Upper lobe of left lung (tissue), 6 donors: ENCODE measurements at places on chromosomes 6 and 20. TPM values are rescaled to one million over a fixed set of nuclear protein-coding genes. Genes with fewer than 3 reads are reported as not detected.

NEDD9 gene
- total RNA-seq: 132 TPM

DNA sequence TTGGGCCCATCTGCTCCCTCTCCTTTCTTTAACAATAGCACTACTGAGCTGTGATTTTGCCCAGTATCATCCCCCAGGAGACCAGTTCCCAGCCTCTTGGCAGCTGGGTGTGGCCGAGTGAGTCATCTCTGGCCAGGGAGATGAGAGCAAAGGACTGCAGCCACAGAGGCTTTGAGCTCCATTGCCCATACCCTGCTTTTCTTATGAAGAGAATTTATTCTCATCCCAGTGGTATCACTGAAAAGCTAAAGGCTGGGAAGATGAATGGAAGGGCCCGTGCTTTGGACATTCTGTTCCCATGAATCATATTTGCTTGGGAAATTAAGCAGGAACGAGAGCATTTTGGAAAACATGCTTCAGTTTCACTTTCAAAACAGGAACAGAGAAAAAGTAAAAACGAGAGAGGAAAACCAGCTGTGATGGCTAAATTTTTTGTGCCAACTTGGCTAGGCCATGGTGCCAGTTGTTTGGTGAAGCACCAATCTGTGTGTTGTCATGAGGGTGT lies 14.9 kb downstream of the CST3 start:
- DNase-seq: peak; percentile 62

DNA sequence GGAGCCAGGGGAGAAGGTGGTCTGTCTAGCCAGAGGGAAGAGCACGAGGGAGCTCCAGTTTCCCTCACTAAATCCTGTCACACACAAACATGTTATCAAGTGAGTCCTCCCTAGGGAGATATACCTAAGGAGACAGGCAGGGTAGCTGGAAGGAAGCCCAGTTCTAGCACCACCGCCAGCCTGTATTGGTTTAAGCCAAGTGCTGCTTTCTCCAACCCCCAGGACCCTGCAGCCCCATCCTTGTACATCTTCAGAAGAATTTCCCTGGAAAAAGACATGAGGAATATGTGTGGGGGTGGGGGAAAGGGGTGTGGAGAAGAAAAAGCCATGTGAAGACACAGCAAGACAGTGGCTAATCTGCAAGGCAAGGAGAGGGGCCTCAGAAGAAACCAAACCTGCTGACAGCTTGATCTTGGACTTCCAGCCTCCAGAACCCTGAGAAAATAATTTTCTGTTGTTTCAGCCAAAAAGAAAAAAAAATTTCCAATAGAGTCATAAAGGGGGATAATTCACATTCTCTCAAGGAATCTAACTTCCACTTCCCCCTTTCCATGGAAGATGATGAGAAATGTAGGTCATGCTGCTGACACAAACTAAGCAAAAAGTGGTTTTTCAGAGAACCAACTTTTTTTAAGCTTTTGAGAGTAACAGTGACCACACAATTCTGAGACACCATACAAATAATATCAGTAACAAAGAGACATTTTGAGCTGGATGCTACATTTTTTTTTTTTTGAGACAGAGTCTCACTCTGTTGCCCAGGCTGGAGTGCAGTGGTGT lies 103.2 kb upstream of the PRDM1 start:
- DNase-seq: no peak

- DNase-seq: no peak
Measured at GRCh38 chr20:41111578-41111951, 25.8 kb upstream of the PLCG1 start.

HLA-DQA1 gene
- total RNA-seq: 122 TPM

GRCh38 chr20:23018432-23018831 lies 16.7 kb upstream of the SSTR4 start:
- DNase-seq: no peak

DNA sequence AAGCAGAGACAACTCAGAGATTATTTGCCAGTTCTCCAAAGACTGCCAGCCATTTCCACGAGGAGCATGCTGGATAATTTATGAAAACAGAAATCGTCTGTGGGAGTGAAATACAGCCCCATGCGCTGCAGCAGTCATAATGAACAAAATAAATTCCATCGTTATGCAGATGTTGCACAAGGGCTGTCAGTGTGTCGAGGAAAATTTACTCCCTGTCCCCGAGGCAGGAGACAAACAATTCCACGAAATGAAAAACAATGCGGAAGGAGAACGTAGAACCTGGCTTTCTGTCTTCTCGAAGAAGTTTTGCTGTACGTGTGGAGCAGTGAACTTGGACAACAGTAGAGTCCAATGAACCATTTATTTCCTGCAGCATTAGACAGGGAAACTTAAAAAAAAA lies 399.4 kb downstream of the CD83 start:
- DNase-seq: no peak

MCM3 gene
- total RNA-seq: 31.2 TPM

DNA sequence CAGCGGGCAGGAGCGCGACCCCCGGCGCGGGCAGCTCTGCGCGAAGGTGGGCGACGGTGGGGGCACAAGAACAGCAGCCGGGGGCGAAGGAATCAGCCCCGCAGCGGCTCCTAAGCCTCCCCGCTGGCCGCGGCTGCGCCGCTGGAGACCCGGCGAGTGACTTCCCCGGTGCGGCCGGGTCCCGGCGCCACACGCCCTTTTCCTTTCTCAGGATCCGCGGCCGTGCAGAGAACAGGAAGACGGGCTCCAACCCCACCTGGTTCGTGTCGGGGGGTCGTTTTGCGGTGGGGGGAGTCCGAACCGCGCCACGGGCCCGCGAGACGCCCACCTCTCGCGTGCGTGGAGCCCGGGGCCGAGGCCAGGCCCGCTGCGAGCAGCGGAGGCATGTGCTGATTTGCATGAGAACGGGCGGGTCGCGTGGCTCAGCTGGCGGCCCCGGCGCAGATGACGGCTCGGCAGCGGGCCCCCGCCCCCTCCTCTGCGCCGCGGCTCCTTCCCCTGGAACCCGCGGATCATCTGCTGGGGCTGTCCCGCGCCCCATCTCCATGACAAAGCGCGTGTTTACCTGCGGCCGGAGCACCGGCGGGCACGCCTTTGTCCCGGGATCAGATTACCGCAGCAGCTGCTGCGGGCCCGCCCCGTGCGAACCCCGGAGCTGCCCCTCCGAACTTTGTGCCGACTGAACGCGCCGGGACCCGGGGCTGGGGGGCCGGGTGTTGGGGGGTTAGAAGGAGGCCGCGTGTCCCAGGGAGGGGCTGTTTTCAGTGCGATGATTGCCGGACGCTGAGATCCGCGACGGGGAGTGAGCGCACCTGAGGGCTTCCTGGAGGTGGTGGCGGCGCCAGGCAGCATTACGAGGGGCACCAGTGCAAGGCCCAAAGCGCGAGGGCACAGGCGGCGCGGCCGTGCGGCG lies 4.9 kb upstream of the DLL1 start:
- DNase-seq: peak; percentile 90

GRCh38 chr6:122495612-122496011 lies 24.0 kb upstream of the SERINC1 start:
- no peak for DNase-seq

DNA sequence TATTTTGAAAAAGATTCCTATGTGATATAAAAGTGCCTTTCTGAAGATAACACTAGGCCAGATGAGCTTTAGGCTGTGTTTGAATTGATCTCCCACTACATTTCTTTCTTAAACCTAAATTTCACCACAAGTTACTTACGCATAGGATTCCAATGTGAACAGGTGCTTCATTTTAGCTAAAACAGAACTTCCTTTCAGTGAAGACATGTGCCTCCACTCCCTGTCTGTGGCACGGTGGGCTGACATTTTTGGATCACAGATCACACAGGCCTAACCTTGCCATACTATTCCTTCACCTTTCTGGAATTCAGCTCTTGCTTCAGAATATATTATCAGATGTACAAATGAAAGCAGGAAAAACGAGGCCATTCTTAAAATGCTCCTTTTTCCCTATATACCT lies 231.8 kb downstream of the SAMD5 start:
- DNase-seq: no peak

GRCh38 chr6:56706981-56707726 lies 64.5 kb upstream of the DST start:
- no peak for DNase-seq

- DNase-seq: no peak
Measured at GRCh38 chr6:2804516-2804915, 37.1 kb downstream of the SERPINB1 start.

KCNB1 gene
- total RNA-seq: 0.91 TPM

SMPDL3A gene
- 19.4 TPM for total RNA-seq

DNA sequence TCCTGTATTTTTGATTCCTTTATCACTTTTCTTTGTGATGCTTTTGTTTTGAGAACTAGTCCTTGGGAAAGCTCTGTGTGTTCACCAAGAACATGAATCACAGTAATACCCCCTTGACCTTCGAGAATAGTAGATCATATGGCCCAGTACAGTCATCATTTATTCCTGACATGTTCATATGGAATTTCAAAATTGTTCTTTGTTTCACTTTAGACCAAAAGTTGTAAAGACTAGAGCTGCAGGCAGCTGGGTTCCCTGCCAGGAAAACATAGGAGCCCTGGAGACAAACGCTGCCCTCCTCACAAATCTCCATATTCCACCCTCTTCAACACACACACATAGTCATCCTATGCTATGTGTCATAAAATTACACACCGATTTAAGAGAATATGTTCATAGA lies 621.2 kb upstream of the EYS start:
- DNase-seq: no peak

FAM83B gene
- total RNA-seq: 1.5 TPM

GRCh38 chr6:126204598-126204997 lies 135.3 kb upstream of the CENPW start:
- no peak for DNase-seq

SHLD1 gene
- 5.5 TPM for total RNA-seq

DNA sequence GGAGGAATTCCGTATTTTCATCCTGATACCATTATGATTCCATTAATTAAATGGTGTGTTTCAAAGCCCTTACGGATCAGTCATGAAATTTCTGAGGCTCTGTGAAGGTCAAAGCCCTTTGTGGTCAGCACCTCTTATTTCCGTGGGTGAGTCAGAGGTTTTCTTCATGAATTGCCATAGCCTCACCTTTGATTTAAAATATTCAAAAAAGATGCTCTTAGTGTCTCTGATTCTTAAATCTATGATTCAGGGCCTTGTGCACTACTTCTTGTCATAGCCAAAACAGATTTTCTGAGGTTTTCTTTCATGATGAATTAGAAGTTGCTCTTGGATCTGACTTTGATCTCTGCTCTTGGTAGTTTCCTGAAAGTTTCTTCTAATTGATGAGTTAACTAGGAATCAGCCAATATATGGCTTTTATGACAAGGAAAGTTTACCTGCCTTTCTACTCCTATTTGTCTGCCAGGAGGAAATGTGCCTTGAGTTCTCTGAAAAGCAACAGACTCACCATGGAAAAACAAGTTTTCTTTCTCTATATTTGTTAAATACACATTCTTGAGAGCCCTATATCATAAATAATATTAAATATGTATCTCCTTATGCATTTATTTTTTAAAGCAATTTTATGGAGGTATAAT lies 613.0 kb downstream of the UTRN start:
- DNase-seq: no peak

GRCh38 chr20:60071965-60072364 lies 113.7 kb downstream of the CDH26 start:
- DNase-seq: no peak

DNA sequence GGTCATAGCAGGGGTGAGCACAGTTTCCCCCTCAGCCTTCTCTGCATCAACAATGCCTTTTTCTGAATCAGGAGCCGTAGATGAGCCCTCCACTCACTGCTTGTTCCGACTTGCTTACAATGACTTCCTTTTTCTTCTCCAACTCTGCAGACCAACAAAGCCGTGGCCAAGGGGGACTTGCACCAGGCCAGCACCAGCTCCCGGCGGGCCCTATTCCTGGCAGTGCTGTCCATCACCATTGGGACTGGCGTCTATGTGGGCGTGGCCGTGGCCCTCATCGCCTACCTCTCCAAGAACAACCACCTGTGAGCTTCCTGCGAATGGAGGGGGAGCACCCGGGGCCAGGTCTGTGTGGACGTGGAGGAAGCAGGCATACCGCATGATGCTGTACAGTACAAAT lies 195.8 kb downstream of the SYNDIG1 start:
- DNase-seq: no peak

MRPL14 gene
- total RNA-seq: 102 TPM

GRCh38 chr20:63891061-63892002 lies 3.6 kb upstream of the DNAJC5 start:
- DNase-seq: peak; percentile 47

SLC52A3 gene
- 0.89 TPM for total RNA-seq
